NCI-H526 (cell line): ENCODE measurements at places on chromosomes 1 and 21.

GRCh38 chr1:106681939-106682522 lies 374.4 kb upstream of the PRMT6 start:
- DNase-seq: no peak

- no peak for DNase-seq
Observed at GRCh38 chr1:229139331-229140118, 131.4 kb upstream of the RAB4A start.

DNA sequence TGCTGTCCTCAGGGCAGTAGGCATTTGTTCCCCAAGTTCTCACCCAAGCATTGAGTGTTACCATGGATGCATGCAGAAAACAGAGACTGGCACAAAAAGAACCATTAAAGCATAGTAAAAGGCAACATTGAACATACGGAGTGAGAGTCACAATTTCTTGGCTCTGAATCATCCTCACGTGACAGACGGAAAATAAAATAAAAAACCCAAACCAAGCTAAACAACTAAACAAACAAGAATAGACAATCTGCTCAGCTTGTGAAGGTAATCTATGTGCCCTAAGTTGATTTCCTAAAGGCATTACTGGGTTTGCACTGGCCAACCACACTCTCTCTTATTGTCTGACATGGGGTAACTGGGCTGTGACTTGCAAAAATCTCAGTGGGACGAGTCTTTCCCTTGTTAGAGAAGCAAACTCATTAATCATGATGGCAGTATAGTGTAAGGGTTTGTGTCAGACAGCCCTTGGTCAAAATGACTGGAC lies 306.0 kb downstream of the ASTN1 start:
- no peak for DNase-seq

DNA sequence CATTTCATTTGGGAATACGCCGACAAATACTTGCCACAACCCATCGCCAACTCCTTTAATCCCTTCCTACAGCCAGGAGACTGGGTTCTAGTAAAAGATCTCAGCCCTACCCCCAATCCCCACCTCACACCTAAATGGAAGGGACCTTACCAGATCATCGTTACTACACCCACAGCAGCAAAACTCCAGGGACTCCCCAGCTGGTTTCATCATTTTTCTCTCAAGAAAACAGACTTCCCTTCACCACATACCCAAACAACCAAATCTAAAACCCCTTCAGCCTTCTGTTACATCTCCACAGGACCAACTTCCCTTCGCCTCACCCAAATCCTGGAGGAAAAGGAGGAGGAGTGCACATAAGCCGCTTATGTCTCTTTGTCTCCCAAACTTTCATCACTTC lies 23.7 kb upstream of the SLC2A5 start:
- DNase-seq: no peak

DNA sequence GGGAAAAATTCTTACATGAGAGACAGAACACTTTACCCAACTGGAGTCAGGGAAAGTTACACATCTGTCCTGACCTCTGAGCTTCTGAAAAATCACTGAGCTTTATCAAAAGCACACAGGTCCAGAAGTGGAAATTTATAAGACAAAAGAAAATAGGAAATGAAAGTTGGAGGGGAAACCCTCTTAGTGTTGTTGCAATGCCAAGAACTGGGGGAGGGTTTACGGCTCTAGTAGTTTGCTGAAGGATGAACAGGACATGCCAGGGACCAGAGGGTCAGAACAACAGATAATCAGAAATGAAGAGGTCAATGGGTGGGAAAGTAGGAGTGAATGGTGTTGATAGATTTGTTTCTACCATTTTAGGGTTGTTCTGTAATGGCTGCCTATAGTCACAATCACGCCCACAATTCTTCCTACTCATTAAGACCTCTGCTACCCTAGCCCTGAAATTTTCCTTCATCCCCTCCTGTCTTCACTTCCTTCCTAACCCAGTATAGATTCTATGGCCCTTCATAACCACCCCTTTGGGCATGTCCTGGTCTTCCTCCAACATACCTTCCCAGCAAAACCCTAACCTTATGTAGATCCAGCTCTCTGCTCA lies 30.3 kb upstream of the FMOD start:
- no peak for DNase-seq

DNA sequence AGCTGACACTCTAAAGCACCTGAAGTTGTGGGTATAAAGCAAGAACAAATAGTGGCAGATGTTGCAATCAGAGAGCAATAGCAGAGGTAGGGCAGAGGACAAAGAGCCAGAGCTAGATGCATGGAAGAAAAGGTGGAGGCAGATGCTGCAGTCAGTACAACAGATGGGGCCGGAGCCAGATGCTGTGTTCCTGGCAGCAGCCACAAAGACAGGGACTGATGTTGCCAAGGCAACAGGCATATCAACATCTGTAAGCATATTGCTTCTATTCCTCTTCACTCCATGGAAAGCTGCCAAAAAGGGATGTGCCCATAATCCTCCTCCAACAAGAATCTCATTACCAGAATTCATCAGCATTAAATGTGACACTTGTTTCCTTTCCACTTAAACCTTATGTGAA lies 108.0 kb downstream of the TNNI3K start:
- no peak for DNase-seq

- no peak for DNase-seq
Observed at GRCh38 chr1:223226271-223226670, 83.2 kb upstream of the TLR5 start.

GRCh38 chr1:232084584-232085223 lies 458.1 kb downstream of the DISC1 start:
- no peak for DNase-seq
